ENCODE measurements at places on chromosomes 12 and 14.

- no peak for DNase-seq
These were observed 92.0 kb downstream of the TTLL5 start for GRCh38 chr14:75752907-75753594.

- DNase-seq = no peak
These were observed 6.4 kb upstream of the HOXC11 start for GRCh38 chr12:53966385-53967133.

- no peak for DNase-seq
These were observed 30.8 kb downstream of the NCOR2 start for GRCh38 chr12:124536641-124537040.

DNA sequence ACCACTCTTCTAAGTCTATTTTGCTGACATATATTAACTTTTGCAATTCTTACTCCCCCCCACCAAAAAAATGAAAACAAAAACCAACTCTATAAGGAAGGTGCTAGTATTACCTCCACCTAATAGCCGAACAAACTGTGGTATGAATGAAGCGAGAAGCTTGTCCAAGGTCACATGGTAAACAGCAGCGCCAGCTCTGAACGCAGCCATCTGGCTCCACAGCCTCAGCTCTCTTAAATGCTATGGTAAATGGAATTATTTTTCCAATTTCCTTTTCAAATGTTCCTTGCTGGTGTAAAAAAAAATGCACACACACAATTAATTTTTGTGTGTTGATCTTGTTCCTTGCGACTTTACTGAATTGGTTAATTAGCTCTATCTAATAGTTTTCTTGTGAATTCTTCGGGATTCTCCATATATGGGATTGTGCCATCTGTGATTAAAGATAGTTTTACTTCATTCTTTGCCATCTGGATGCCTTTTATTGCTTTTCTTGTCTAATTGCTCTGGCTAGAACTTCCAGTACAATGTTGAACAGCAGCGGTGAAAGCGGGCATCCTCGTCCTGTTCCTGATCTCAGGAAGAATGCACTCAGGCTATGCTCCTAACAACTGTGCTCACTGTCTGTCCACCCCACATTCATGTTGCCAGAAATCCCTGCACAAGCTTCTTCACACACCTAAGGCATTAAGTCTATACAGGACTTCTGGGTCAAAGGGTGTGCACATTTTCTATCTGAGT lies 10.7 kb upstream of the C12orf76 start:
- DNase-seq = no peak

DNA sequence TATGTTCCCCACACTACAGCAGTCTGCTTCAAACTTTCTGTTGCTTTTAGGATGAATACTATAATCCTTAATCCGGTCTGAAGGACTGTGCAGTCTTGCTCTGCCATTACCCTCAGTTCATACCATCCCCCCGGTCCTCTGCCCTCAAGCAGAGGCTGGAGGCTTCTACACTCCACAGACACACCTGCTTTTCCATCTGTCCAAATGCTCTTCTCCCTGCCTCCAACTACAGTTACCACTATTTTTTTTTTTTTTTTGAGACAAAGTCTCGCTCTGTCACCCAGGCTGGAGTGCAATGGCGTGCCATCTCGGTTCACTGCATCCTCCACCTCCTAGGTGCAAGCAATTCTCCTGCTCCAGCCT lies 19.3 kb upstream of the KCNH3 start:
- no peak for DNase-seq

- no peak for DNase-seq
These were observed 165.6 kb downstream of the OTOGL start for GRCh38 chr12:80264891-80265290.

DNA sequence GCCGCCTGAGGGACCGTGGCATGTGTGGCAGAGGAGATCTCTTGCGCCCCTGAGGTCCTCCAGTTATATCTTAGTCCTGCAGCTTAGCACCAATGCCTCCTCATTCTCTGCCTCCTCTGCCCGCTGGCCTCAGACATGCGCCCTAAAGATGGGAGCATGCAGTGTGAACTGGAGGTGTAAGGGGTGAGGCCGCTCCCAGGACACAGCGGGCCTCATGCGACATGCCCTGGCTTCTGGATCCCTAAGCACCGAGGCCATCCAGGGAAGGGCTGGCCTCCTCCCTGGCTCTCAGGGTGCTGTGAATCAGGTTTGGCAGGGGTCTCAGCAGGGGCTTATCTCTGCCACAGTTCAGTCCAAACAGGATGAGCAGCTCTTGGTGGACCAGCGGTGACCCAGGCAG lies 86.9 kb downstream of the CACNA1C start:
- DNase-seq = no peak

DNA sequence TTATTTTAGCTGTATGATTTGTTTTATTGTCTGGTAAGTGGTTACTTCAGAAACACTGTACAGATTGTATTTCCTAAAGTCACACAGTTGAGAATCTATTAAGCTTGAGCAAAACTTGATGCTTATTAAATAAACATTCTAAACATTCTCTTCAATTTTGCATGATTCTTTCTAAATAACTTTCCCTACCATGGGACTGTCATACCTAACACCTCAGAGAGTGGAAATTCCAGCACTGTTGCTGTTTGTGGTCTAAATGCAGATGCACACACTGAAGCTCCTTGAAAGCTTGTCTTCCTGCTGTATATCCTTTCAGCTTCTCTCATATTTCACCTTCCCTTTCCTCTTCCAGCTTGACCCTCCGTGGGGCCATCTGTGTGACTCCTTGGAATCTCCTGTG lies 392.0 kb downstream of the LRIG3 start:
- no peak for DNase-seq

- no peak for DNase-seq
These were observed 4.7 kb downstream of the DDN start for GRCh38 chr12:48994224-48995085.

DNA sequence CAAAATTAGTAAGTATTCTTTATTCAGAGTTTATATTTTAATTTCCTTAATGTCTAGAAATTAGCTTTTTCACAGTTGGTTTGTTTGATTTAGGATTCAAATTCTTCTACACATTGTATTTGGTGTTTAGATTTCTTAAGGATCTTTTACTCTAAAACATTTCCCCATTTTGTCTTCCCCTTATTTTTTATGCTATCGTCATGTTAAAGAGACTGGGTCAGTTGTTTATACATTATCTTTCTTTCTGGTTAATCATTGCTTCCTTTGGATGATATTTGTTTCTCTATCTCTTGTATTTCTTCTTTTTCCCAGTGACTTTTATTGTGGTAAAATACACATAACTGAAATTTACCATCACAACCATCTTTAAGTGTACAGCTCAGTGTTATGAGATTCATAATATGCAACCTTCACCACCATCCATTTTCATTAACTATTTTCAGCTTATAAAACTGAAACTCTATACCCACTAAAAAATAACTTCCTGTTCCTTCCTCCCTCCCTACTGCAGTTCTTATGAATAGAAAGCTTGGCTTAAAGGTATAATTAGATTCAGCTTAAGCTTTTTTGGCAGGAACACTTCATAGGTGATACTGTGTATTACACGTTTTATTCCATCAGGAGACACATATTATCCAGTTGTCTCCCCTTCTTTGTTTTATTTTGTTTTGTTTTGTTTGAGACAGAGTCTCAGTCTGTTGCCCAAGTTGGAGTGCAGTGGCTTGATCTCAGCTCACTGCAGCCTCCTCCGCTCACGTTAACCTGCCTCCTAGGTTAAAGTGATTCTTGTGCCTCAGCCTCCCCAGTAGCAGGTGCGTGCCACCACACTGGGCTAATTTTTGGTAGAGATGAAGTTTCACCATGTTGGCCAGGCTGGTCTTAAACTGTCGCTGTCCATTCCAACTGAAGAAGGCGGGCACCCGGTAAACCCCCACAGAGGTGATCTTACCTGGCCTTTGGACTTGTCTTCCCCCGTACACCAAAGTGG lies 45.0 kb downstream of the NOPCHAP1 start:
- no peak for DNase-seq
